ENCODE measurements at places on chromosomes 4 and X.

DNA sequence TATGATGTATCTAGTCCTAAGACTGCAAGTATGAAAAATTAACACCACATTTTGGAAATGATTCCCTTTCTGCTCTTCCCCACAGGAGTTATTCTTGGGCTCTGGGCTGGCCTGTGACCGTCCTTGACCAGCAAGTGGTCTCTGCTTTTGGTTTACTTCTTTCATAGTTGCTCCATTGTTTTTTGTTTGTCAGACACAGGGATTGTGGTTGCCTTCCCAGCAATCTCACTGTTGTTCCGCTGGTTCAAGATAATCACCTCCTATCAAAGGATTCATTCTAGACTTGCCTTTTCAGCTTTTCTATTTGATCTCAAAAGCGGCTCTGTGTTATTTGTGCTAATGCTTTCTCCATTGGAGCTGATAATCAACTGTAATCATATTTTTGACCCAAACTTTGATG is 218.8 kb downstream of the MGST2 start:
- no peak for DNase-seq

DNA sequence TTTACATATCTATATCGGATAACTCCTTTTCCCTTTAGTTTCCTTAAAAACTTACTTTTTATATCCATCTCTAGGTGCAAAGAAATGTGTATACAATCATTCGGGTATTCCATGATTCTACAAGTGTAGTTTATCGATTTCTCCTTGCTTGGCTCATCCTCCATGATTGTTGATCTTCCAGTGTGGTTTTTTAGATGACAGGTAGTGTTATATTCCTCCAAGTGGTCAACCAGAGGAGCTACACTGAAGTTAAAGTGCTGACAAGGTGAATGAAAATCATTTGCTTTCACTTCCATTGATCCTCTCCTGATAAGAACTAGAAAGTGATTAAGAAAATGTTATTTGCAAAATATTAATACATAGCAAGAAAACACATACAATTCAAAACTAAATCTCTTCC is 38.5 kb downstream of the TMEM156 start:
- no peak for DNase-seq

- no peak for DNase-seq
Observed at GRCh38 chrX:22737541-22737940, 262.2 kb upstream of the DDX53 start.

DNA sequence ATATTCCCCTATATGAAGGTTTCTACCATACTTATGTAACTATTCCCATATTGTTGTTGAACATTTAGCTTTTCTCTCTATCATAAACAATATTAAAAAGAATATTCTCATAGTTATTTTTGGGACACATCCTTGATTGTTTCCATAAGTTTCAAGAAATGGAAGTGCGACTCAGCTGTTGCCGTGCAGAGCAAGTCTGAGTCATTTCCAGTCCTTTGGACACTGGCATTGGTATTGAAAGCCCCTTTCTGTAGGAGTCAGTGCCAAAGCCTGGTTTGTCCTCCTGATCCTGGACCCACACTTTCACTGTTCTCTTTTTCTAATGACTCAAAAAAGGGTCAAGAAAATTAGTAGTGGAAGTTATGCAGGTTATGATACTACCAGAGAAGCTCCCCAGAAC is 108.3 kb upstream of the DIAPH2 start:
- DNase-seq: no peak

DNA sequence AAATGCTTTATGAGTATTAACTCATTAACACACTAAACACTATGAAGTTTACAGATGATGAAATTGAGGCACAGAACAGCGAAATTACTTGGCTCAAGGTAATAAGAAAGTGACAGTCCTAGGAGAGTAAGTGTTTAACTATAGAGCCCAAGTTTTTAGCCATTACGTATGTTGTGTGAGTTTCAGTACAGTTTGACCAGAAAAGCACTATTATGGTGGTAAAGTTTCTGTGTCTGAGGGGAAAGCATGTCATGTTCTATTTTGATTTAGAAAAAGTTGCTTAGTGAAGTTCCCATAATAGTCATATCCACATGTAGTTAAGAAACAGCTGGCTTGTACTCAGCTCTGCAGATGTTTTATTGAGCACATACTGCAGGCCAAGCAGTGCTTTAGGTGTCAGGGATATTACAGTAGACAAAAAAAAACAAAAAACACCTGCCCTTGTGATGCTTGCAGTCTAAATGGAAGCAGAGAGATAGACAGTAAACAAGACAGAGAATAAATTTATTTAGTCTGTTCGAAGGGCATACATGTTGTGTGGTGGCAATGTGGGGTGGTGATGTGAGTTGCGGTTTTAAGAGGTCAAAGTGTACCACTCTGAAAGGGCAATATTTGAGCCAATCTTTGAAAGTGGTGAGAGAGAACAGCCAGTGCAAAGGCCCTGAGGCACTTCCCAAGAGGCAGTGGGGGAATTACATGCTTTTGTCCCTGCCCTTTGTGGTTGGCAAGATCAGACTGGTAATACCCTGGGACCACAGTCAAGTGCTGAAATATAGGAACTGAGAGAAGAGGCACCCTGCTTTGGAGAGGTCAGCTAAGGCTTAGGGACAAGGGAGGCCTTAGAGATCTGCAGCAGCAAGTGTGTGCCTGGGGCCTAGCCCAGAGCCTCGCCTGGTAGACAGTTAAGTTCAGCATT is 6.2 kb downstream of the TMEM131L start:
- no peak for DNase-seq

GRCh38 chr4:66284991-66285451 is 614.7 kb upstream of the EPHA5 start:
- DNase-seq: no peak

DNA sequence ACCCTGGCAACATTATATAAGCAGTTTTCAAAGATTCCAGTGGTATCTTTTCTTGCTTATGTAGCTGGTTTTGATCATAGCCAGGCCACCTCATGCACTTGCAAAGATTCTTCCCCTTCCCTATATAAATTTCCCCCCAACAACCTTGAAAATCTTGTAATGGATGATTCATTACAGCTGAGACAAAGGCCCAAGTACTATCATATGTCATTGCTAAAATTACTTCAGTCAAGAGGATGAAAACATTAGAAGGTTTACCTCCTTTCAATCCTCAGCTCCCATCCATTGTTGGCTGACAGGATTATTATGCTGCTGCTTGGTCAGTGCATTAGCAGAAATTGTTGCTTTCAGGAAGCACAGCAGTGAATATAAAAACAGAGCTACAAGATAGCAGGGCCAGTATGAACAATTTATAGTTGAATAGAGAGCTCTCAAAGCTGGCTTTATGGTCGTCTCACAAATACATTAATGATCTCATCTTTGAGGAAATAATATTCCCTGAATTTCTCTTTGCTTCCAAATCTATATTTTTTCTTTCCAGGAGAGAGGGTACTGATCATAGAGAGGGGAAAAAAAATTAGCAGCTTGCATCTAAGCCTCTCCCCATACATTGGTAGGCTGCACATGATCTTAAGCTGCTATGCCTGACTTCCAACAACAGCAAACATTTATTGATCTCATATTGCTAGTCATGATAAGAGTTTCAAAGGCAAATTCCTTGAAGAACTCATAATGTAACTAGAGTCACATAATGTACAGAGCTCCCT is 7.7 kb upstream of the ARHGEF38 start:
- DNase-seq: no peak

GRCh38 chr4:152684007-152684406 is 4.2 kb upstream of the TMEM154 start:
- DNase-seq: no peak

DNA sequence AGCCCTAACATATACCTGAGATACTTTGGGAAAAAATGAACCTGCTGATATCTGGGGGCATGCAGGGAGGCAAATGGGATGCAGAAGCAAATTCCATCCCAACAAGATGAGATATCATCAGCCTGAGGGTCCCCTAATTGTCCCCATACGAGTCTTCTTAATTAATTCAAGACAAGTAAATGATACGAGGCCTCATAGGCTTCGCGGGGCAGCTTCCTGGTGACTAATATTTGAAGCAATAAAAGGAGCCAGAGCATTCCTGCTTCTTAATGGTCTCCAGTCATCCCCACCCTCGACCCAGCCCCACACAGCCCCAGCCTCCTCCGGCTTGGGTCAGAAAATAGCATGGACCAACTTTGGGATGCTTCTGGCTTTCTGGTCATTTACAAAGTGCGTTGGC is 99.6 kb upstream of the MSX1 start:
- DNase-seq: no peak

All from hematopoietic multipotent progenitor cell (in vitro differentiated cells).